ENCODE measurements at places on chromosomes 13 and 19.
A peak's percentile ranks its signal among the peaks of the same experiment; 100 is the strongest.

GRCh38 chr13:100091391-100091790 lies 2.5 kb downstream of the PCCA start:
- no peak for DNase-seq

DNA sequence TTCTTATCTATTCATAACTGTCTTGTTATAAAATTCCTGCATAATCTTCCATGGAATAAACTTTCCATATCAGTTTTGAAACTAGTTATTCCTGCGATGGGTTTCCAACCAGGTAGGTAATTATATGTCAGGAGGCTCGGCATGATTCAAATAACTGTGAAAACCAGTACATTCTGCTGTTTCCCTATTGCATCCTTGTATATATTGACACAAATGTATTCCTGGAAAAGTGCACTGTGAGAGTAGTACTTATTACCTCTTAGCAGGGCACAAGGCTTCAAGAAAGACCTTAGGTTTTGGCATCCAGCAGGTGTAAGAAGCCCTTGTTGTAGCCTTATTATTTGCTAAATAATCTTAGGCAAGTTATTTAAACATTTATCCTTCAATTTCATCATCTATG lies 1131.3 kb upstream of the ATXN8OS start:
- no peak for DNase-seq

- no peak for DNase-seq
Measured at GRCh38 chr13:21289475-21289874, 113.0 kb downstream of the MRPL57 start.

GRCh38 chr19:54415901-54416673 lies 823 bp downstream of the TTYH1 start:
- DNase-seq = no peak

GRCh38 chr13:96540670-96541069 lies 450.8 kb downstream of the HS6ST3 start:
- DNase-seq = no peak

GRCh38 chr19:2547033-2547680 lies 71.2 kb downstream of the GADD45B start:
- no peak for DNase-seq

- peak; percentile 78 for DNase-seq
Measured at GRCh38 chr13:60765700-60766411, 368.8 kb downstream of the TDRD3 start.

DNA sequence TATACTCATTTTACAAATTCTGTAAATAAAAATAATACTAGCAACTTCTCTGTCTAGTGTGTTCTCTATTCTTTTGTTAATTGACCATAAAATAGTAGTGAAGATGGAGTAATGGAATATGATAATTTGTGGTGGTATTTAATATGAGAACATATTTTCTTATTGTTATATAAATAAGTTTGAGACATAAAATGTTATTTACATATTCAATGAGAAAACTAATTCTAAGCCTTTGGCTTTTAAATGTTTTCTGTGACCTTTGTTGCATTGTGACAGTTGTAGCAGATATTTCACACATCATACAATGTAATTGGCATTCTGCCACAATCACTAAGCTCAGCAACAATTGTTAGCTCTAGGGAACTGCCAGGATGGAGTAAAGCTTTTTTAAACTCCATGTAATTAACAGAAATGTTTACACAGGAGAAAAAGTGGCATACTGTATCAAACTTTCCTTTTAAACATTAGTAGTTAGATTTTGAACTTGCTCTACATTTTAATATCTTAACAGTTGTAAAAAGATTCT lies 562.1 kb upstream of the PCDH9 start:
- peak; percentile 11 for DNase-seq

DNA sequence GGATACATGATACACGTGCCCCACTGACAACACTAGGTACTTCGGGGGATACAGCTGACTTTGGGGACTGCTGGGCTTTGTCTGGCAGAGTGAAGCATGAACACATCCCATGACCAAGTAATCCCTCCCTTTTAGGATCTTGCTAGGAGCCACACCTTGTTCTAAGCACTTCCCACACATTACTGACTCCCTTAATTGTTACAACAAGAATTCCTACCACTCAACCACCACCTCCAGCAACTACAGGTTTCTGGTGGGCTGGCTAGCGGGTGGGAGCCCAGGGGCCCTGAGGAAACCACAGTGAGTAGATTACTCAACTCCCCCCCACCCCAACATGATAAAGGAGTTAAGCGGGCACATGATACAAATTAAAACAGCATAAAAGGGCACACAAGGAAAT lies 7.2 kb upstream of the SLC35E1 start:
- DNase-seq = peak; percentile 35

- no peak for DNase-seq
Measured at GRCh38 chr13:28246891-28247290, 108.5 kb downstream of the PAN3 start.

- DNase-seq = no peak
Measured at GRCh38 chr13:51257187-51257586, 35.0 kb downstream of the FAM124A start.

DNA sequence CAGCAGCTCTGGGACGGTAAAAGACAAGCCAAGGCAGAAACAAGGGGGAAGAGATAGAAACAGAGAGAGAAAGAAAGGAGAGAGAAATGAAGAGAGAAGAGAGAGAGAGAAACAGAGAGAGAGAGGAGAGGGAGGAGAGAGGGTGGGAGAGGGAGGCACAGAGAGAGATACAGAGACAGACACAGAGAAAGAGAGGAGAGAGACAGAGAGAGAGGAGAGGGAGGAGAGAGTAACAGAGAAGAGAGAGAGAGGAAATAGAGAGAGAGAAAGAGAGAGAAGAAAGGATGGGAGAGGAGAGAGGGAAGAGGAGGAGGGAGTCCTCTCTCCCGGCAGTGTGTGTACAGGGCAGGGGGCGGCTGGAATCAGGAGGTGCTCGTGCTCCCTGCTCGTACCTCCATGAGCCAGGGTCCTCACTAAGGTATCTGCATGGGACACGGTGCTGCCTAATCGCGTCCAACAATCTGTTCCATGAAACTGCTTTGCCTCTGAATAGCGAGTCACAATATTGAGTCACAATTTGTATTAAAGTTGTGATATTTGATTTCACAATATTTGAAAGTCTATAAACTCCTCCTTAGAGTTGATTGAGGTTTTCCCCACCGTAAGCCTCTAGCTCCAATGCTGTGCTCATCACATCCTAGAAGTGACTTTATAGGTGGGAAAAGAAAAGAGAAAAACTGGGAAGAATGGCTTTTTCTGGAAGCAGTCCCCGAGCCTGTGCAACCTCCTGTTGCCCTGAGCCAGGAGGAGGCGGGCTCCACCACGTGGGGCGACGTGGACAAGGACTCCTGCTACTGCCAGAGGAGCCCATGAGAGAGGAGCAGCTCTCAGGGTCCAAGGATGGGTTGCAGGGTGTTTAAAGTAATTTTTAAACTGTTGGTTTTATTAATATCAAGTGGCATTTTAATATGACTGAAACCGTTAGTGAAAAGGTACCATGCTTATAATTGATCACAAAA lies 81.7 kb upstream of the ARHGEF7 start:
- peak; percentile 11 for DNase-seq

- no peak for DNase-seq
Measured at GRCh38 chr19:8392017-8392591, 1.9 kb downstream of the RAB11B start.

DNA sequence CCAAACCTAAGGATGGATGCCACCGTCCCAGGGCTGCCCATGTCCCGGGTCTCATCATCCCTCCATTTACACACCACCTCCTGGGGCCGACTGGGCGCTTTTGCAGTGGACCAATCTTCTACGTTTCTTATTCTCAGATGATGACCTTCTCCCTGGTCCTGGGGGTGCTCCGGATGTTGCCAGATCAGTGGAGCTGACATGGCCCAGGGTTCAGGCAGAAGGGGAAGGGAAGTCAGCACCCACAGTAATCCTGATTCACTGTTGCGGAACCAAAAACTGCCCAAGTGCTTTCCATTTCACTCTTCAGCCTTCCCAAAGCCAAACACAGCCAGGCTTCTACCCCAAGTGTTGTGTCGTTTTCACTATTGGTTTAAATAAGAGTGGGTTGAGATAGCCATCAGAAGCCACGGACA lies 29.8 kb downstream of the RAB20 start:
- DNase-seq = no peak

DNA sequence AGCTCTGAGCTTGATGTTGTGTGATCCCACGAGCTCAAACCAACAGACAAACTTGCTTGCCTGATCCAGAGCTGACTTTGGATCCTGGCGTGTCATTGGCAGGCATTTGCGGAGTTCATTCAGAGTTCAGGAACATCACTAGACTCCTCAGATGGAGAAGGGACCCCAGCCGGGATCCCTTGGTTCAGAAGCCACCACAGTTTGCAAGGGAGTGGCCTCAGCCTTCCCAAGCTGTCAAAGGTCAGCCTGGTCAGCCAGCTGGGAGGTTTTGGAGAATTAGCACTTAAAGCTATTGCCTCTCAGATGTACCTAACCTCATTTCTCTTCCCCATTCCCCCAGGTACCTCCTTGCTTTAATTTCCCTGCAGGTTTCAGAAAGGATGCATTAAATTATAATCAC lies 208.8 kb upstream of the SOX21 start:
- DNase-seq = no peak

- DNase-seq = no peak
Measured at GRCh38 chr19:8481201-8481600, 21.2 kb downstream of the PRAM1 start.

DNA sequence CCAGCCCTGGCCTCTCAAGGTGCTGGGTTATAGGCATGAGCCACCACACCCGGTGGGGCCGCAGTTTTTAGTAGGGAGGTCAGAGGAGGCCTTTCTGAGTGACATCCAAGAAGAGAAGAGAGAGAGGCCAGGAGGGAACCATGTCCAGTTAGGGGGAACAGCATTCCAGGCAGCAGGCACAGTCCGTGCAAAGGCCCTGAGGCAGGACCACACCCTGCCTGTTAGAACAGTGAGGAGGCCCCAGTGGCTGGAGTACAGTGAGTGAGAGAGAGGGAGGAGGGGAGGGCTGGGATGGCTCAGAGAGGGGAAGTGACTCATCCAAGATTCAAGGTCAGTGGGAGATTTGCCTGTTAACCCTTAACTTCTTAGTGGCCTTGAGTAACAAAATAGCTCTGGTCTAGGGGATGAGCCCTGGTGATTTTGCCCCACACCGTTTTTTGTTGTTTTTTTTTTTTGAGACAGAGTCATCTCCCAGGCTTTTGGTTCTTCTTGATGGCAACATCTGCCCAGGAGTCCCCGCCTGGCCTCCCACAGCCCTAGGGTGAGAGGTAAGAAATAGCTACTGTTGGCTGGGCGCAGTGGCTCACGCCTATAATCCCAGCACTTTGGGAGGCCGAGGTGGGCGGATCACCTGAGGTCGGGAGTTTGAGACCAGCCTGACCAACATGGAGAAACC lies 2.7 kb upstream of the PLIN3 start:
- DNase-seq = peak; percentile 93

DNA sequence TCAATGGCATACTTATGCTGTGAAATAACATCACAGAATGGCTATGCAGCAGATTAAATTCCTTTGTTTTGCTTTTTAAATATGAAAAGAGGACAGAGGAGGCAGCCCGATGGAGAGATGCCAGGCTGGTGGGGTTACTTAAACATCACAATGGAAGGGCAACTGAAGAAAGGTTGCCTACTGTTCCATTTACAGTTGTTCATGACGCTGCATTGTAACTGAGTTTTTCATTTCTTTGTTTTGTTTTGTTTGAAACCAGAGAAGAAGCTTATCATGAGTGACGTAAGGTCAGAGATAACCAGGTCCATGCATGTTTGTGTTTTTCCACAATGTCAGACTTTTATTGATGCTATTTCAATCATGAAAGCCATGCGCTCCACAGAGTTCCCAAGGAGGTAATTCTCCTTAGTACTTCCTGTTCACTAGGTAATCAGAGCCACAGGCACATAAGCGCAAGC lies 273.8 kb downstream of the LHFPL6 start:
- no peak for DNase-seq

- DNase-seq = peak; percentile 80
Measured at GRCh38 chr13:110116072-110116487, 190.9 kb downstream of the COL4A1 start.

DNA sequence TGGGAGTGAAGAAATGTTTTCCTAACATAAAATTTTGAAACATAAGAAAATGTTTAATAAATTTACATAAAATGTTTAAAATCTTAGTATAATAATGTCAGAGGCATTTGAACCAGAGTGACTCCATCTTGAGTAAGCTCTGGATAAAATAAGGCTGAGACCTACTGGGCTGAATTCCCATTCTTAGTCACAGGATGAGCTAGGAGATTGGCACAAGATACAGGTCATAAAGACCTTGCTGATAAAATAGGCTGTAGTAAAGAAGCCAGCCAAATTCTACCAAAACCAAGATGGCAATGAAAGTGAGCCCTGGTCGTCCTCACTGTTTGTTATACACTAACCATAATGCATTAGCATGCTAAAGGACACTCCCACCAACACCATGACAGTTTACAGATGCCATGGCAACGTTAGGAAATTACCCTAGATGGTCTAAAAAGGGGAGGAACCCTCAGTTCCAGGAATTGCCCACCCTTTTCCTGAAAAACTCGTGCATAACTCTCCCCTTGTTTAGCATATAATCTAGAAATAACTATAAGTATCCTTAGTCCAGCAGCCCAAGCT lies 1184.0 kb downstream of the UQCRFS1 start:
- DNase-seq = no peak

GRCh38 chr13:40590112-40590862 lies 76.2 kb downstream of the FOXO1 start:
- no peak for DNase-seq

GRCh38 chr13:104414181-104414580 lies 1348.0 kb upstream of the SLC10A2 start:
- no peak for DNase-seq

DNA sequence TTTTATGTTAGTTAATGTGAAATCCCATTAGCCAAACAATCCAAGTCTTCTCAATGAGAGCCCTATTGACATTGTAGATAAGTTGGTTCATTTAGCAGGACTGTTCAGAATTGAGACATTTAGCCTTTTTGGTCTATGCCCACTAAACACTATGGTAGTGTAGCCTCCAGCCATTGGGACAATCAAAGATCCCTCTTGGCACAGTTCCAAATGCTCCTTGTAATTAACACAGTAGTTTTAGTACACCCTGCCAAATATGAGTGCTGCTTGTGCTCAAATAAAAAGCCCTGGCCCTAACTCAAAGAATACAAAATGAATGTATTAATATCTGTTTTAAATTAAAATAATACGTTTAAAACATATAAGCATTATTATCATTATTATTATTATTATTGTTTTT lies 15.4 kb upstream of the FAM216B start:
- DNase-seq = no peak

GRCh38 chr13:41546372-41547190 lies 89.2 kb downstream of the RGCC start:
- DNase-seq = peak; percentile 88

DNA sequence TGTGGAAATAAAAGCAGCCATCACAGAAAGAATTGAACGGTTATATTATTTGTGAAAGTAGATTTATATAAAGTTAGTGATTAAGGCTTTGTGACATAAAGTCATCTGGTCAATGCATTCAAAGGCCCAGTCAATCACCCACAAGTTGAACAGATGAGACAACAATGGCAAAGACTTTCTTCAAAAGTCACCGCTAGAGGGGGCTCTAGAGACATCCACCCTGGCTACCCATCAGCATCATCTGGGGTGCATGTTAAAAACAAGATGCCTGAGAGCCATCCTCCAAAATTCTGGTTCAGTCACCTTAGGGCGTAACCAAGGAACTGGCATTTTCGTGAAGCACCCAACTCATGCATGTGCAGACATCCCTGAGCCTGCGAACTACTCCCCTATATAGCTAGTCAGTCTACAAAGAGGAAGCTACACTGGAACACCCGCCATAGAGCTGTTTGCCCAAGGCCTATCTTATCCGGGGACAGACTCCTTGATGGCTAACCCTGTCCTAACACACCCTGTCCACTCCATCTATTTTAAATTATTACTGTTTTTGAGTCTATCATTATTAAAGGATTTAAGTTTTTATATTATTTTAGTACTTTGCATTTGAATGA lies 970.5 kb downstream of the UQCRFS1 start:
- peak; percentile 3 for DNase-seq
